ENCODE measurements at places on chromosomes 16 and 17.

DNA sequence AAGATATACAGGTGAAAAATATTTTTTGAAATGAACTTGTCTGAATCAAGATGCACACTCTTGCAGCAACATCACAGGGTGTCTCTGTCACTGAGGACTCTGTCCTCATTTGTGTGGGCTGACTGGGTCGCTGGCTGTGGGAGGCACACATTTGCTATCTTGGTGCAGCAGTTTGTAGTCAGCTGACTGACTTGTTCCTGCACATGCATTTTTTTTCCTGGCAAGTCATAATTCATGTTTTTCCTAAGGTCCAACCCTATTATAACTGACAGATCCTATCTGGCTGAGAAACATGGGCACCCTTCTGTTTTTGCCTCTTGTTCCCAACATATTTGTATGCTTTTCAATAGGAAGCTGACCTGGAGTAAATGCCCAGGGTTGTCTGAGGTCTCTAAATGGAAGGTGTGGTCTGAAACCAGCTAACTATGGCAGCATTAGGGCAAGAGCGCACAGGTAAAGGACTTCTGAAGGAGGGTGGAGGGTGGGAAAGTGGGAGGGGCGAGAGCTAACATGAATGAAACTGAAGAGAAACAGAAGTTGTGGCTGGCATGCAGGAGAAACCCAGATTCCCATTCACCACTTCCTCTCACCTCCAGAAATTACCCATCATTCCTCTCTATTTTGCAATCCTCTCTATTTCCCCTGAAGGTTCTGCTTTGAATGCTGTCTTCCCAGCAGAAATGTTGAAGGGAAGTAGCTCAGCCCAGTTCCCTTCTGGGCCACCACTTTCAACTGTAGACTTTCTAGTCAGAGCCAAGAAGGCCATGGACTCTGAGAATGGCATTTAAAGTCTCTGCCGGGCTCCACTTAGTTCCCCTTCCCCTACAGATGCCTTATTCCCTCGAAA, 166.1 kb downstream of the PRKCA start:
- DNase-seq = no peak

DNA sequence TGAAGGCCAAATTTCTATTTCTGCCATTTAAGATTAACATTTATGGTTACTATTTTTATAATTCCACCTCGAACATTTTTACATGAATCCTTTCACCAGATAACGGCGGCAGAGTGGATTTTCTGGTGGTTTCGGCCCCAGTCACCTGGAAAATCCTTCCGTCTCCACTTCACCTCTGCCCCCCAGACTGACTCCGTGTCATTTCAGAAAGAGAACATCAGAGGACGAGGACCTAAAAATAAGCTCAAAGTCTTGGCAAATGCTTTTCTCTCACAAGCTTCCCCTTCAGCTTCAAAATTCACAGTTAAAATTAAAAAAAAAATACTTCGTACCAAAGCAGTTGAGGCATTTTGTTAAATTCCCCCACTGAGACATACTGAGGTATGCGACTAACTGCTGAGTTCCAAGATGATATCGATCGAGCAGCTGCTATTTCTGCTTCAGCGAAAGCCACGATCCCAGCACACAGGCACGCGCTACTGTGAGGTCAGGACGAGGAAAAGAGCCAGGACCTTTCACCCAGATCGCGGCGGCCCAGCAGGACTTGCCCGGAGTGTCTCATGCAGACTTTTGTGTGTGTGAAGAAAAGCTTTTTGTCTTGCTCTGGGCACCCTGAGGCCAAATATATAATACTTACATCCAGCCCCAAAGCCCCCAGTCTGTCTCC, 36.8 kb downstream of the ASPA start:
- no peak for DNase-seq

GRCh38 chr16:11118479-11118878, 137.5 kb downstream of the SOCS1 start:
- no peak for DNase-seq

DNA sequence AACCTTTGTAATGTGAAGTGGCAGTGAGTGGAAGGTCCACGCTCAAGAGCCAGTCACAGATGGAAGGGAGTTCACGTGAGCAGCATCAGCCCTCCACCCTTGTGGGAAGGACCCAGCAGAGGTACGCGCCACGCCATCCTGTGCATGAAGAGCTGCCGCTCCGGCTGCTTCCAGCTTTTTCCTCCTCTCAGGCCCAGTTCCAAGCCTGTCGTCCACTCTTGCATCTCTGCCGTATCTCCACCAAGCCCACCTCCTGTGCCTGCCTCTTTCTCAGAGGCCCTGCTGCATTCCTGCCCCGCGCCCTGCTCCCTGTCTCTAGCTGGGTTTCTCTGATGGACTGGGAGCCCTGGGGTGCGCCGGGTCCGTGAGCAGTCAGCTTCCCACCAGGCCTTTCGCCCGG, 10.2 kb downstream of the ZC3H18 start:
- DNase-seq = no peak

DNA sequence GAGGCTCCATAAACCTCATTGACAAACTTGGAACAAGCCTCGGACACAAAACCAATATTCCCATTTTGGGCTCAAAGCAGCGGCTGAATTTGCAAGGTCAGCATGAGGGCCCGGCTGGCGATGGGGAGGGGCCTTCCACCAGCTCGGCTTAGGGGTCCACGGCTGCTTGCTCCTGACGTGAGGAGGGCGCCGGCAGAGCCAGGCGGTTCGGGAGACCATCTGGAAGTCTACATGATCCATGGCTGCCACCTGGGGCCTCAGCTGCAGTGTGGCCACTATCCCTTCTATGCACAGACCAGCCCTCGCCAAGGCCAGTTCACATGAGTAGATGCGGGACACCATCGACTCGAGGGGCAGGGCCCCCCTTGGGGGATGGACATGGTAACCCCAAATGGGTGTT, 39.1 kb downstream of the NDEL1 start:
- no peak for DNase-seq

GRCh38 chr17:75738218-75738802, 17.1 kb downstream of the ITGB4 start:
- DNase-seq = no peak

DNA sequence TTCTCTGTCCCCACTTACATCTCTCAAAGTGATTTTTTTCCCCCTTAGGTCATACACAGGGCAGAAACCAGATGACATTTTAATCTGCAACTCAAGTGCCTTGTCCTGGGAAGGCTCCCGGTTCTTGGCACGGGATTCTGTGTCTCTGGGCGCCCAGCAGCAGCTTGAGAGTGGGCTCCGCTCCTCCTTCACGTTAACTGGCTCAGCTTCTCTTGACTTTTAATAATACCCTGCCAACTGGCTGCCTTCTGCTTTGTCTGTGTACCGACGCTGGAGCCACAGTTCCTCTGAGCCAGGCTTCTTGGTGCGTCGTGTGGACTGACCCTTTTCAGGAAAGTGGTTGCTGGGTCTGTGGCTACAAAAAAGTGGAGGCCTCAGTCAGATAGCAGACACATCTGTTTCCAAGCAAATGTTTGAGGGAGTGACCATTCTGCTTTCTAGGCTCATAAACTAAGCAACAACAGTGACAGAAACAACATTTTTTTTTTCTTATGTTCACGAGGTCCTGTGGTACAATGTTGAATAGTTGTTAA, 64.9 kb downstream of the IRF8 start:
- DNase-seq = peak; percentile 11

DNA sequence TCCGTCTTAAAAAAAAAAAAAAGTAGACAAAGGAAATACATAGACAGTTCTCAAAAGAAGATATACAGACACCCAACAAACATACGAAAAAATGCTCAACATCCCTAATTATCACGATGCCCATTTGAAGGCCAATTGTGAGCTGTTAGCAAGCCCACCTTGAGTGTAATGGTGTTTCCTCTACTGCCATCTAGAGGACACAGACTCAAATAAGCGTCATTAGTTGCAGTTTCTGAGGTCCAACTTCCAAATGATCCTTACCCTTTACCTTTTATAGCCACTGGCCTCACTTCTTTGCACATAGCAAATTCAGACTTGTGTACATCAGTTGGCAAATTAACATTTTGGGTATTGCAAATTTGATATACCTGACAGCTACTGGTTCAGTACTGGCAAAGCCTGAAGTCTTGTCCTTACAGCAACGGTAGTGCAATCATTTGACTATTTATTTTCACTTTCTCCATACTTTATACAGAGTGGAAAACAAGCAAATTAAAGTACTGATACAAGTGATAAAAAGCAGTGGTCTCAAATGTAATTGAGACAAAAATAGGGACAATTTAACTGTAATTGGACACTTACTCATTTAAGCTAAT, 536.3 kb upstream of the EEF2KMT start:
- no peak for DNase-seq

DNA sequence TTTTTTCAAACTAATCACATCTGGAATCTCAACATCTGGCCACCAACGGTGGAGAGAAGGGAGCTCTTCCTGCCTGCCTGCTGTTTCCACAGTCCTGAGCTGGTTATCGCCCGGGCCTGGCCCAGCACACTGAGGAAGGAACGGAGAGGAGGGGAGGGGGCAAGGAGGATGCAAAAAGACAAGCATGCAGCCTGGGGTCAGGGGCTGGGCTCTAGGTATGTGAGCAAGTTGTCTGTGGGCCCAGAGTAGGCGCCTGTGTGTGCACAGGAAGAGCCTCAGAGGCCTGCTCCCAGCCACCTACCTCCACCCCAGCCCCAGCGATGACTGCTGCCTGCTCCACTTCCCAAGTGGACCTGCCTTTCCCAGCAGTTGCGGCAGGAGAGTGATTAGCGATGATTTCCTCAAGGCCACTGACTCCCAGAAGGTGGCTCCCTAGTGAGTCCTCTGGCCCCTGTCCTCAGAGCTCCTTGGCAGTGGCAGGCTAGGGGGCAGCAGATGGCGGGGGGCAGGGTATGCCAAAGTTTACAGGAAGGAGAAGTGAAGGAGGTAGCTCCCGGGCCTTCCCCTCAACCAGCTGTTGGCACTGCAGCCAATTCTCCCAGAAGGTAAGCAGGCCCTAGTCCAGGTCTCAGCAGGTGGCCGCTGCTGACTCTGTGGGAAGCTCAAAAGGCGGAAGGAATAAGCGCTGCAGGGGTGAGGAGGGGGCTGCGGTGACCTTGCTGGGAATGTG, 27.0 kb upstream of the RASD1 start:
- peak; percentile 84 for DNase-seq

- no peak for DNase-seq
These were observed 66.6 kb upstream of the CPHXL start for GRCh38 chr16:75792771-75793492.

GRCh38 chr17:34445101-34445500, 82.1 kb upstream of the CCL1 start:
- no peak for DNase-seq

Data from DMS 273 treated with DMSO at 0.1 percent for 48 hours (cell line).